ENCODE measurements at places on chromosomes 6 and 20.

DNA sequence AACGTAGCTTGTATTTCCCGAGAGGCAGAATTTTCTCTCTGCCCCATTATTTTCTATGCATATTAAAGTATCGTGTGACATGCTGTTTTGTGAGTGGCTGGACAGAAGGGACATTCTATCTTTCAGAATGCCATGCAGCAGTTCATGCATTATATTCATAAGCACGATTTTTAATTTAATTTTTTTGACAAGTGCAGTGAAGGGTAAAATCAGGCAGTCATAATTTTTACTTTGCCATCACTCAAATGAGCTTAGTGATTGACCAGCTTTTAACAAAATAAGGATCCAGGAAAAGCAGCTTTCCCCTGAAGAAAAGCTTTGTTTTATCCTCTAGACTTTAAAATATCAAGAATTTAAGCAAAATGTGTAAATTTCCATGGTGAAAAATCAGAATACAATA is 673.3 kb downstream of the KIF16B start:
- DNase-seq = no peak

DNA sequence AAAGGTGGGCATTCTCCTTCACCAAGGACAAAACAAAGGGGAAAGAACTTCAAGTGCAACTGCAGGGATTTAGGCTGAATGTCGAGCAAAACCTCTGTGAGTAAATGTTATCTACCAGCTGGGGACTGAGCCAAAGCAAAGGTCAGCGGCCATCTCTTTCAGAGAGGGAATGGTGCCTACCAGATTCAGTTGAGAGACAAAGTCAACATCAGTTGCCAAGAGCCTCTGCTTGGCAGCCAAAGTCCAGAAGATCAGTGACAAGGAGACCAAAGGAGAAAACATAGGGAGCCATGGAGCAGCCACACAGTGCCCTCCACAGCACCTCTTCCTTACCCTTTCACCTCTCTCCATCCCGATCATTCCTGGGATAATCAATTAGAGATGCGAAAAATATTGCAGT is 472.5 kb downstream of the KIF16B start:
- DNase-seq = no peak

- no peak for DNase-seq
Observed at GRCh38 chr20:50348096-50348495, 157.5 kb downstream of the CEBPB start.

- DNase-seq = no peak
Observed at GRCh38 chr6:151916075-151916474, 108.6 kb downstream of the ESR1 start.

DNA sequence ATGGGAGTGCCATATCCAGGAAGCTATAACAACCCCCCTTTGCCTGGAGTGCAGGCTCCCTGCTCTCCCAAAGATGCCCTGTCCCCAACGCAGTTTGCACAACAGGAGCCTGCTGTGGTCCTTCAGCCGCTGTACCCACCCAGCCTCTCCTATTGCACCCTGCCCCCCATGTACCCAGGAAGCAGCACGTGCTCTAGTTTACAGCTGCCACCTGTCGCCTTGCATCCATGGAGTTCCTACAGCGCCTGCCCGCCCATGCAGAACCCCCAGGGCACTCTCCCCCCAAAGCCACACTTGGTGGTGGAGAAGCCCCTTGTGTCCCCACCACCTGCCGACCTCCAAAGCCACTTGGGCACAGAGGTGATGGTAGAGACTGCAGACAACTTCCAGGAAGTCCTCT is 56.7 kb upstream of the TMEM181 start:
- DNase-seq = no peak

DNA sequence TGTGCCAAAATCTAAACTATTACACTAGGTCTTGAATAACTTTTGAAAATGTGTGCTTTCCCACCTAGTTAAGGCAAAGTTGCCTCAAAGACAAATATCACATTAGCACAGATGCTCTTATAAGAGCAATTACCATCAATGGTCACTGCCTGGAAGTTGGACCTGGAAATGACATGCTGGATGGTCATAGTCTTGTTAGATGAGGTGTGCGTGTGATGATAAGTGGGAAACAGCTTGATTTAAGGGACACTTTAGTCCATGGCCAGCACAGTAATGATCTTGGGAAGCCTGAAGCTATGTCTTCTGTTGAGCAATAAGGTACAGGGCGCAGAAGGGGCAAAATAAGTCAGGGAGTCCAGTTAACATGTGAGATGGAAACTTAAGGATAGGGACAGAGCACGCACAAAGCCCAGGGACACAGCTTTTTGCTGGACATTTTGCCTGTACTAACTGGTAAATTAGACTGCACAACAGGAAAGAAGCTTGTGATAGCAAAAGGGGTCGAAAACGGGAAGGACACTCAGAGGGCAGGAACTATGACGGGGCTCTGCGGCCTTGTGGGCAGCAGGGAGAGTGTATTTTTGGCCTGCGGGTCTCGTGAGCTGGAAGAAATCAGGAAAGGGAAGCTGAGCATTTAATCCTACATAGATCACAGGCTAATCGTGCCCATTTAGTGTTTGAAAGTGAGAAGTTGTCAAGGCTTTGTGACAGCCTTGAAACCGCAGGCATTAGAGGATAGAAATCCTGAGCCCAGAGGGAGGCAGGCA is 66.7 kb upstream of the BMP2 start:
- no peak for DNase-seq

DNA sequence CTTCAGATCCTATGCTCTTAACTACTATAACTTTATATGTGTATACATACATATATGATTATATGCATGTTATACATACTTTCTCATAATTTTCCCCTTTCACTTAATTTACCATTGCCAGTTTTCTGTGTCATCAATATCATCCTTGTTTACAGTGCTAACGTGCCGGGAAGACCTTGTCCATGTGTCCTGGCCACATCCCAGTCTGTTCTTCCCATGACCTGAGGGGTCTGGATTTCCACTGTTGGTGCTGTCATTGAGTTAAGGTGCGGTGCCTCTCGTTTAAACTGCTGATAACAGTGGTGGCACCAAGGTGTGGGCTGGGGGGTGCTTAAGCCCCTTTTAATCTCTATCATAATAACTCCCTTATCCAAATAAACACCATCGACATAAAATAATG is 8.5 kb upstream of the SDCBP2 start:
- DNase-seq = no peak

All from iris pigment epithelial cell (primary cell).